Activated naive CD8-positive, alpha-beta T cell treated with anti-CD3 and anti-CD28 coated beads for 36 hours (primary cell): ENCODE measurements at places on chromosomes 5 and 9.

GRCh38 chr5:119316906-119317305 is 38.9 kb upstream of the TNFAIP8 start:
- DNase-seq, result no peak

DNA sequence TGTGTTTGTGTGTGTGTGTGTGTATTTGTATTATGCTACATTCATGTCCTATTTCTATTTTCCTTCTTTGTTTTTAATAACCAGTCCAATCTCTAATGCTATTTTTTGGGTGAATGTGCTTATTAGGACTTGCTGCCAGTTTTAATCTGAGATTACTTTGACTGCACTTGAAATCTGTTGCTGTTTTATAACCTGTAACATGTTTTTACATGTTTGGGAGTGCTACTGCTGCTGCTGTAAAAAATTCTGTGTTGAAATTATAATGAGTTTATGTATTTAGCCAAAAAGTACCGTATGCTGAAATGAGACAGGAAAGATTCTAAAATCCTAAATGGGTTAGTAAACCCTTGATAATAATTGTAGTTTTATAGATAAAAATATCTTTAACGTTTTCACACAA is 104.7 kb upstream of the SSBP2 start:
- DNase-seq, result no peak

- DNase-seq, result no peak
These were observed 90.1 kb downstream of the GOLPH3 start for GRCh38 chr5:32083981-32084430.

DNA sequence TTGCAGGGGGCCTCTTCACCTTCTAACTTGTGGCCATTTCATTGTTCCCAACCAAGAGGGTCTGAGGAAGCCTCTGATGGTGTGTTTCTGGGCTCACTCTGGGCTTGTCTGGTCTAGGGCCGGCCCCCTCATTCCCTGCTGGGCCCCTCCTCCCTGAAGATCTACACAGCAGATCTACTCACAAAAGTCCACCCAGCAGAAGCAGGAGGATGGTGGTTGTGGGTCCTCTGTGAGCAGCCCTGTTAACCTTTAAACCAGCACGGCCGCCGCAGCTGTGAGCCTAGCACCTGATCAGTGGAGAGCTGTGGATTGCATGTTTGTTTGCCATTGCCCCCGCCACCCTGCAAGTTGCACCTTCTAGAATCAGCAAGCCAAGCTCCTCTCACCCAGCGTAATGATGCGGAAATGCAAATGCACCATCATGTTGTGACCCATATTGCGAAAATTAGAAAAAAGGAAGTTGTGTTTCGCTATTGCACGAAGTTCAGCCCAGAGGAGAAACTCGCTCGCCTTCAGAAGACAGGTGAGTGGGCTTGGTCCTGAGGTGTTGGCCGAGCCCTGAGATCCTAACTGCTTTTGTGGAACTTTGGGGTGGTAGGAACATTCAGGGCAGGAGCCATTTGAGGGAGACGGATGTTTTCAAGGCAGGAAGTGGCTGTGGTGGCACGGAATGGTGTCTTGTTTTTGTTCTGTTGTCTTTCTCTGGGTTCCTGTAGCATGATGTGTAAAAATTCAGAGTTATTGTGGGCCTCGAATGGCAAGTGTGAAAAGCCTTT is 16.7 kb downstream of the FGD3 start:
- peak; percentile 72 for DNase-seq

DNA sequence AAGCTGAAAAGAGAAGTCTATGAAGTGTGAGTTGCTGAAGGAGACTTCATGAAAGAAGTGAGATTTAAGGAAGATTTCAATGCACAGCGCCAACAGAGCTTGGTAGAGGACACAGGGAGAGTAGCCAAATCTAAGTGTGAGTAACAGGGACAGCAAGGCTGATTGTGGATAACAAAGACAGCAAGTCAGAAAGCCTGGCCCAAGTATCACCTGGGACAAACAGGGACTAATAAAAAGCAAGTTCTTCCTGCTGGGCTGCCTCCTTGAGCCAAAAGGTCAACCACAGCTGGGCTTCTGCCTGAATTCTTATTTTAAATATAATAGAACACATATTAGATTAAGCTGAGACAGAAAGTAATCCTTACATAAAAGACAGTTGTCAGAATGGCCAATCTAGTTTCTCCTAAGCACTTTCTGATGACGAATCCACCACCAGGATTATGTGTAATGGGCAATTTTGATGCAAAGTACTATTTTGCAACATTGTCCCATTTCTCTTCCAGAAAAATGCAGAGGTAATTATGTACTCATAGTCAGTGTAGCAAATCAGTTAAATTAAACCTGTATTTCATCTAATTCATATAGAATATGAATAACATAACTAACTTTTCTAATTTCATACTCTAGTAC is 73.8 kb downstream of the MAPKAP1 start:
- no peak for DNase-seq

DNA sequence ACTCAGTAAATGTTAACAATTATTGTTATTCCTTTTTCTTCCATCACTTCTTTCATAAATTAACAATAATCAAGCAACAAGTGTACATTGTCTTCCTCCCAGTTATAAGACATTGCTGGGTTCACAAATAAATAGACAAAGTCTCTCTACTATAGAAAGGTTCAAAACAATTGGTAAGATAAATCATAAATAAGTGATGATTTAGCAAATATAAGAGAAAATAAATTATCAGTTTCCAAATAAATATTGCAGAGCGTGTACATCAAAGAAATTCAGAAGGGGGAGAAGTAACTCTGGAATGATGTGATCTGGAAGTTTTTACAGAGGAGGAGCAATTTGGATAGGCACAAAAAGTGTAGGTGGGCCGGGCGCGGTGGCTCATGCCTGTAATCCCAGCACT is 114.2 kb downstream of the BASP1 start:
- DNase-seq, result no peak

DNA sequence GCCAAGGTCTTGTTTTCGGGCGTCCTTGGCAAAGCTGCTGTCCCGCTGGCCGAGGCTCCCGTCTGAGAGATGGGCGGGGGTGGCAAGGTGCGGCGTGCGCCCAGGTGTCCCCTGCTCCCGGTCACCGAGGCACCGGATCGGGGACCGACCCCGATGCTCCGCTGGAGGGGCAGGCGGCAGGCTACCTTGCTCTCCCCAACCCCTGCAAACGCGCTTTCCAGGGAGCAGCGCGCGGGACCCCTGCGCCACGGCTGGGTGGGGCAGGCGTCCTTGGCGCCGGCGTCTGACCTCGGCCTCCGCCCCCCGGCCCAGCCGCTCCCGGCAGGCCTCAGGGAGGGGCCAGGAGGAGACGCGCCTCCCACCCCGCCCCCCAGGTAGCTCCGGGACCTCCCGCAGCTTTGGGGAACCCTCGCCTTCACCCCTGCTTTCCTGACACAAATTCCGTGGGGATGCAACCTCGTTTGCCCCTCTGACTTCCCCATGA is 551 bp downstream of the N4BP3 start:
- peak; percentile 53 for DNase-seq

GRCh38 chr5:81513982-81514381 is 120.0 kb upstream of the ACOT12 start:
- DNase-seq, result no peak

DNA sequence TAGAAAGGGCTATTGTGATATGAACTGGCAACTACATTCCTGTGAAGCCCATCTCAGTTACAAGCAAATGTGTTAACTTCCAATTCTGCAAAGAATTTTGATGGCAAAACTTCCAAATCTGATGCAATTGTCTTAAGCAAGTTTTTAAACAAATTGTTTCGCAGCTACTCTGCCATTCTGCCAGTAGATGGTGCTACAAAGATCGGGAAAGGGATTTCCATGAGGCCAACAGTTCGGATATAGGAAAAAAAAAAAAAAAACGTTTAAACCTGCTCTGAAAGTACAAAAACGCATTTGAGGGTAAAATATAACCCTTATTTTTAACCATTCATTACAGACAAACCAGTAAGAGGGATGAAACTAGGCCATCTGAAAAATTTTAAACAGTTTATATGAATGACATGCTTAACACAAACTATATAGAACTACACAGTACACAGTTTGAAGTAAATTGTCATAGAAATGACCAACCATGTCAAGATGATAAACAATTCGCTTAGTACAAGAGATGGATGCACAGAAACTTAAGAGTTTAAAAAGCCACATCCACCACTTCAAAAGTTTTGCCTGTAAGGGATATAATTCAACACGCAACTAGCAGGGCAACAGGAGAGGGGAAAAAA is 2.2 kb downstream of the HNRNPA0 start:
- no peak for DNase-seq

DNA sequence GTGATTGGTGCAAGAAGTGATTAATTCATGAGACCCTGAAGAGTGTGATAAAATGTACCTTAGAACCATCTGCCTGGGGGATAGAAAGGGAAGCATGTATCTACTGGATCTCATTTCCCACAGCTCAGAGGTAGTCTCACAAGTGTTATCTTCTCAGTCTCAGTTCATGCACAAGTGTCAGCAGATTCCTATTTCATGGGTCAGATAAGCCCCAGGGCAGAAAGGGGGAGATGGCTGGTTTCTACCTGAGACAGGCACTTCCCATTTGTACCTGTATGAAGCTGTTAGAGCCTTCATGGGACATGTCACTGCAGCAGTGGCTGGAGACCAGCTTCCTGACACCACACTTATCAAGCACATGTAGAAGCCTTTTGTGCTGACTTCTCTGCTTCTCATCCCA is 45.6 kb upstream of the SMIM15 start:
- DNase-seq, result no peak

DNA sequence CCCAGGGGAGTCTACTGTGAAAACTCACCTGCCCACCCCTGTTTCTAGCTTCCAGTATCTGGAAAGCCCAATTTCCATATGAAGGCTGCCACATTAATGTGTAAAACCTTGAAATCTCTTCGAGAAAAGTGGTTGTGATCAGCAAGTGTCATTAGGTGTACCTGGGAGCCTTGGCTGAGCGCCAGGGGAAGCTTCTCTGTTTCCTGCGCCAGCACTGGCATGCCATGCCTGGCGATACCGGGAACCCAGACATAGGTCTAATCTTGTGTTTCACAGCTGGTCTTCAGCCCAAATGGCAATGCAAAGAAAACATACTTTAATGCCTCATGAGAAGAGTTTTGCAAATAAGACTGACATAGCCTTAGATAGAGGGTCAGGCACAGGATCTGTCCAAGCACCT is 101.6 kb downstream of the TENT4A start:
- no peak for DNase-seq

DNA sequence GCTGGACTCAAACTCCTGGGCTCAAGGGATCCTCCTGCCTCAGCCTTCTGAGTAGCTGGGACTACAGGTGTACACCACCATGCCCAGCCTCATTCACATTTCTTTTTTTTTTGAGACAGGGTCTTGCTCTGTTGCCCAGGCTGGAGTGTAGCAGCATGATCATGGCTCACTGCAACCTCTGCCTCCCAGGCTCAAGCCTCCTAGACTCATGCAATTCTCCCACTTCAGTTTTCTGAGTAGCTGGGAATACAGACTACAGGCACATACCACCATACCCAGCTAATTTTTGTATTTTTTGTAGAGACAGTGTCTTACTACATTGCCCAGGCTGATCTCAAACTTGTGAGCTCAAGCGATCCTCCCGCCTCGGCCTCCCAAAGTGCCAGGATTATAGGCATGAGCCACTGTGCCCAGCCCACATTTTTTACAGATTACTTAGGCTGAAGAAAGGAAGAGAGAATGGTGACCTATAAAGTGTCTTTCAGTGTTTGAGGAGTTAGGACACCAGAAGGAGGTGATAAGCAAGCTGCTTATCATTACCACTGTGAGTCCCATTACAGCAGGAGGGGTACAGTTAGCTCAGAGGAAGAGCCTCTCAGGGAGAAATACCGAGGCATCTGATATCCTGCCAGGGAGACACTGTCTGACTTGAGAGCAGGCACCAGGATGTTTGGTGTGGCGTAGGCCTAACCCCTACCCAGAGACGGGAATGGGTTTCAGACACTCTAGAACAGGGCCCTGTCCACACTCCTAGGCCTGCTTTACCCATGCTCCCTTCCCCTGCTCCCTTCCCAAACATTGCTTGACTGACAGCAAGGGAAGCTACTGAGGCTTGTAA is 9.7 kb downstream of the FAXDC2 start:
- no peak for DNase-seq

GRCh38 chr9:107739601-107740082 is 250.1 kb upstream of the KLF4 start:
- no peak for DNase-seq

DNA sequence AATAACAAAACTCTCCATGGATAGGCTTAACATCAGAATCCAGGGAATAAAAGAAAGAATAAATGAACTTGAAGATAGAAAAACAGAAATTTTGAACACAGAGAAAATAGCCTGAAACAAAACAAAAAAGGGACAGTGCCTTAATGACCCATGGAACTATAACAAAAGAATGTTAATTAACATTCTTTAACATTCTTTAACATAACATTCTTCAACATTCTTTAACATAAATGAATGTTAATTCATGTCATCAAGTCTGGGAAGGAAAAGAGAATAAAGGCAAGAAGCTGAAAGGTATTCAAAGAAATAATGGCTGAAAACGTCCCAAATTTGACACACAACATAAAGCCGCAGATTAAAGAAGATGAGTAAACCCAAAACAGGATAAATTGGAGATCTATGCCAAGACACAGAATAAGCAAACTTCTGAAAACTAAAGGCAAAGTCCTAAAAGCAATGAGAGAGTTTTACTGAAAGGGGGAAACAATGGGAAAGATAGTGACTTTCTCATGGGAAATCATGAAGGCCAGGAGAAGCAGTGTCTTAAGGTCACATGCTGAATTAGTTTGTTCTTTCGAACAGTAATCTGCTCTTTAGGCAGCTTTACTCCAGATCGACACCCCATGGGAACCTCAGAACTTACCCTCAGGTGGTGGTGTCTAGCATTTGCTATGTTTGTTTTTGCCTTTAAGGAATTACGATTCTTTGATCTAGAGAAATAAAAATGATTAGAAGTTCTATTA is 483.0 kb downstream of the KDM4C start:
- no peak for DNase-seq

GRCh38 chr9:89873801-89874200 is 269.0 kb downstream of the GADD45G start:
- no peak for DNase-seq

DNA sequence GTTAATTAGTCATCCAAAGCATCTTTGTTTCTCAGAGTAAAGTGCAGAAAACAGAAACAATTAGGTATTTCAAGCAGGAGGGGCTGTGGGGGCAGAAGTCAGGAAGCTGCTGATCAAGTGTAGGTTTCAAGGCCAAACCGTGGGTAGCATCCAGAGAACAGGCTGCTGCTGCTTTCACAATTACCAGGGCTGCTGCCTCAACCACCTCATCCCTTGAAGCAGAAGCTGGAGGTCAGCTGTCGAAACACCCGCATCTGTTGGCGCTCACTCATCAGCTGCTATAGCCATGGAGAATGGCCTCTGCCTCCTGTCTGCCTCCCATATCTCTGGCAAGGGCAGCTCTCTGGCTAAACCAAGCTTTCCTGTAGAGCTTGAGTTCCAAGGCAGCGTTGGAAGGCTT is 122.9 kb upstream of the OSMR start:
- DNase-seq, result no peak

DNA sequence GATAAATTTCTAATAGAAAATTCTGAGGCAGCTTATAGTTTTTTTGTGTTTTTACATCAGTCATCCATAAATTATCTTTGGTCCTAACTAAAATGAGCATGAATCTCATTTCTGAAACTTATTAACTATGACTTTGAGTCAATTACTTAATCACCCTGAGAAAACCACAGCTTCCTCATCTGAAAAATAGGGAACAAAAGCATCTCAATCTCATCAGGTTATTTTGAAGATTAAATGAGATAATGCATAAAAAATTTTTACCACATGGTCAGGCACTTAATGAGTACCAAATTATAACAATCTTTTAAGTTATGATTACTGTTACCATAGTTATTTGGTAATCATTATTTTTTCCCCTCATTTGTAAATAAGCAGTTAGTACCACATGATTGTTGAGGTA is 279.1 kb downstream of the MAST4 start:
- no peak for DNase-seq

GRCh38 chr5:17021602-17021932 is 85.5 kb upstream of the MYO10 start:
- DNase-seq, result no peak
